ENCODE measurements at places on chromosomes 5 and 9.
A peak's percentile ranks its signal among the peaks of the same experiment; 100 is the strongest.

GRCh38 chr5:109878887-109879286 is 189.2 kb downstream of the MAN2A1 start:
- no peak for DNase-seq

DNA sequence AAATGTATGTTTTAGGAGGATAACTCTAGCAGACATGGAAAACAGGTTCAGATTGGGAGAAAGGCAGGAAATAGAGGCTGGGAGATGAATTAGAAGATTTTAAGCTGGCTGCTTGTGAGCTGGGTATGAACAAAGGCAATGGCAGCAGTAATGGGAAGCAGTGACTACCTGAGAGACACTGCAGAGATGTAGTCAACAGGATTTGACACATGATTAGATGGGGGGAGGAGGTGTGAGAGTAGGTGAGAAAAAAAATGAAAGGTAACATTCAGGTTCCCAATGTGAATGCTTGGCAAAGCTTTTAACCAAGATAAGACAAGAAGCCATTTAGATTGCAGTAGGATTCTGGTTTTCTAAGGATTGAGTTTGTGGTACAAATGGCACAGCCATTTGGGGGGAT is 22.8 kb upstream of the IFNE start:
- DNase-seq: no peak

DNA sequence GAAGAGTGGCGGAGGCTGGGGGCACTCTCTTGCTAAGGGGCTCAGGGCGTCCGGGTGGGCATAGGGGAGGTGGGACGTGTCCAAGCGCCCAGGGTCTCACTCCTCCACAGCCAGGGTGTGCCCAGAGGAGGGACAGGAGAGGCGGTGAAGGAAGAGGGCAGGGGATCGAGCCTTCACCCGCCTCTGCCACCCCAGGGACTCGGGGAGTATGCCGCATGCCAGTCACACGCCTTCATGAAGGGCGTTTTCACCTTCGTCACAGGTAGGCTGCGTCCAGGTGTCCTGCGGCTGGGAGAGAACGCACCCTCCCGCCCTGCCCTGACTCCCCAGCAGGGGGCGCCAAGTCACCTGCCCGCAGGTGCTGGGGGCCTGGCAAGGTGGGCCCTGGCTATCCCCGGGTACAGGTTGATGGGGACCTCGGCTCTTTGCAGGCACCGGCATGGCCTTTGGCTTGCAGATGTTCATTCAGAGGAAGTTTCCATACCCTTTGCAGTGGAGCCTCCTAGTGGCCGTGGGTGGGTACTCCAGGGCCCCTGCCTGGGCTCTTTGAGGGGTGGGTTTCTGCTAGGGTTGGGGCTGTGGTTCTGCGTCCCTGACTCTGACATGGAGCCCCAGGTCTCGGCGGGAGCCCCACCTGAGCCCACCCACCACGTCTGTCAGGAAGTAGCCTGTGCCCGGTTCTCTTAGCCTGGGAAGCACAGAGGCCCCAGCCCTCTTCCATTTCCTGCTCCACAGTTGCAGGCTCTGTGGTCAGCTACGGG is 552 bp downstream of the TMEM141 start:
- peak; percentile 75 for DNase-seq

GRCh38 chr5:68648944-68649857 is 433.6 kb downstream of the PIK3R1 start:
- DNase-seq: no peak

- DNase-seq: peak; percentile 71
These were observed 4.4 kb upstream of the DCTN4 start for GRCh38 chr5:150763023-150763769.

DNA sequence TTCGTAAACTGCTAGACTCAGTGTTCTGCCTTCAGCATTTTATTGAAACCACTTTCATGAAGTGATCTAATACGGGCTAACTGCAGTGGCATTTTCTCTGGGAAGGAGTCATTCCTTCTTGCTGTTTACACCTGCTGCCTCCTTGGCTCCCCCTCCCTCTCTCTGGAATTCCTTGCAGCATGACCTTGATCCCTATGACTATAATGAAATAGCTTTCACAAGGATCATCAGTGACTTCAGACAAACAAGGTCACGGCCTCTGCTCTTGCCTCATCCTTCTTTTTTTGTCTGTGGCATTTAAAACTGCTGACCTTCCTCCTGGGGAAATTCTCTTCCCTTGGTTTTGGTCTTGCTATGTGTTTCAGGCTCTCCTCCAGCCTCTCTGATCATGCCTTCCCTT is 90.2 kb downstream of the ZNF462 start:
- no peak for DNase-seq

DNA sequence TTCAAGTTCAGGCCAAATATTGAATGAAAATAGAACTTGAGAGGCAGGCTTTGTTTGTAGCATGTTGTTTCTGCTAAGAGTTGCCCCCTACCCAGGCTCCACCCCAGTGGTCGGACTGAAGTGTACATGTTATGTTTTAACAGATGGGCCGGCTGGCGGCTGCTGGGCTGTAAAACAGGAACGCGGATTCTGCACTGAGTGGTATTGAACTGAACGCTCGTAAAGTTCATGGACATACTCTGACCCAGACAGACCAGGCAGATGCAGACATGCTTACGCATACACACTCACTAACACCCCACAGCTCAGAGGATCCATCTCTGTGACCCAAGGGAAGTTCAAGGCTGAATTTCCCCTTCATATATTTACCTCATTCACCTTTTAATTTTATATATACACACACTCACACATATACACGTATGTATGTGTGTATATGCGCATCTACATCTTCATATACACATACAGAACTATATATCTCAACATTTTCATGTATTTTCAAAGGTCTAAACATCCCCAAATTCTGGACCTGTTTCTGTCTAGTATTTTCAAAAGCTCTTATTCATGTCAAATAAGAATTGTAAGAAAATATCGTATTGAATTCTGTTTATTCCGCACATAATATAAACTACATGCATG is 1.4 kb downstream of the MARCHF3 start:
- DNase-seq: peak; percentile 59

GRCh38 chr5:98282521-98282920 is 490.9 kb upstream of the RGMB start:
- no peak for DNase-seq

GRCh38 chr9:137245450-137246421 is 4.6 kb downstream of the TUBB4B start:
- DNase-seq: no peak

GRCh38 chr9:128123451-128124080 is 4.0 kb downstream of the PTGES2 start:
- DNase-seq: no peak

- DNase-seq: no peak
These were observed 260.1 kb upstream of the CDH18 start for GRCh38 chr5:20248118-20248517.

- no peak for DNase-seq
These were observed 87.2 kb downstream of the ARHGAP26 start for GRCh38 chr5:142857405-142857804.

All from liver (tissue), 10 donors.